Skin of body (tissue), 3 donors: ENCODE measurements at places on chromosomes 5 and 9. TPM values are rescaled to one million over a fixed set of nuclear protein-coding genes. Genes with fewer than 3 reads are reported as not detected.

Gene GGTA1
- 9.6 TPM for total RNA-seq

Gene CYSRT1
- 1.4 TPM for total RNA-seq

Gene CKS2
- 32.4 TPM for total RNA-seq

Gene ASPN
- total RNA-seq, result 197 TPM

Gene NFIB
- total RNA-seq, result 124 TPM

Gene SLC34A3
- total RNA-seq, result not detected

Gene PCDHGB4
- total RNA-seq, result 6.1 TPM

Gene ACOT12
- total RNA-seq, result 0.10 TPM

Gene PRUNE2
- total RNA-seq, result 13.6 TPM

Gene C9
- 0.10 TPM for total RNA-seq

Gene SPINK4
- total RNA-seq, result not detected

Gene CAMK2A
- 4.0 TPM for total RNA-seq

Gene TXNDC8
- total RNA-seq, result not detected
